Activated naive CD4-positive, alpha-beta T cell treated with anti-CD3 and anti-CD28 coated beads for 36 hours (primary cell): ENCODE measurements at places on chromosomes 2 and 18.

DNA sequence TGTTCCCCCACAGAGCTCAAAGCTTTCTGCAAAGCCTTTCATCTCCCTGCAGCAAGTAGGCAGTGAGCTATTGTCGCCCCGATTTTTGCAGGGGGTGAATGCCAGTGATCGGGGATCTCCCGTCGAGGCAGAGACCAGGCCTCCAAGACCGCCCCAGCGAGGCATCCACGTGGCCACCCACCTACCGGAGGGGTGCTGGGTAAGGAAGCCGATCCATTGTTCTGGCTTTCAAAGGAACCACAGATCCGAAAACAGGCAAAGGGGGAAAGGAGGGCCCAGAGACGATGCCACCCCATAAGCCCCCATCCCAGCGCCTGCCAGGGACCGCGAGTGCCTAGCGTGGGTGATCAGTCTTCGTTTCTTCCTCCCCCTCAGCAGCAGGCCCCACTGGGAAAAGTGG is 2.4 kb downstream of the ADRA2B start:
- no peak for DNase-seq

- no peak for DNase-seq
Measured at GRCh38 chr2:184413671-184414229, 184.6 kb upstream of the ZNF804A start.

GRCh38 chr2:62801110-62801509 is 95.6 kb downstream of the EHBP1 start:
- no peak for DNase-seq

DNA sequence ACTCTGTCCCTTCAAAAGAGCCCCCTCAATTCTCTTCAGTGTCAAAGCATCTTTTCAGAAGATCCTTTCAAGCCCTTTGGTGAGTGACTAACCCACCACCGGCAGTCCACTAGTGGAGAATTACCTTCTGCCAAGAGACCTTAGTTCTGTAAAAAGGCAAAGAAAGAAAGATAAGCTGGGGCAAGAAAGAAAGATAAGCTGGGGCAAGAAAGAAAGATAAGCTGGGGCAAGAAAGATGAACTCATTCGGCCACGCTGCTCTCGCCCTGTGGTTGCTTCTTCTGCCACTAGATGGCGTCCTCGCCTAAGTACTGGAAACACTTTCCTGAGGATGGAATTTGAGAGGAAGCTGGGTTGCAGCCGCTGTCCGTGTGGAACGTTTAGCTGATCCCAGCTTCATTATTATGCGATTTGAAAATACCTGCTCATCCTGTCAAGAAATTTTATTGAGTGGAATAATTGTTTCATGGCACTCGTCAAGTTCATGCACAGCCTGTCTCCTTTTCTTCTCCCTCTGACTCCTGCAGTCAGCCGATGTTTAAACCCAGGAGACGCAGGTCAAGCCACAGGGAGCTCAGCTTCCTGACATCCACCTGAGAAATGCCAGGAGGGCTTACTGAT is 17.3 kb upstream of the ANXA4 start:
- peak; percentile 95 for DNase-seq

DNA sequence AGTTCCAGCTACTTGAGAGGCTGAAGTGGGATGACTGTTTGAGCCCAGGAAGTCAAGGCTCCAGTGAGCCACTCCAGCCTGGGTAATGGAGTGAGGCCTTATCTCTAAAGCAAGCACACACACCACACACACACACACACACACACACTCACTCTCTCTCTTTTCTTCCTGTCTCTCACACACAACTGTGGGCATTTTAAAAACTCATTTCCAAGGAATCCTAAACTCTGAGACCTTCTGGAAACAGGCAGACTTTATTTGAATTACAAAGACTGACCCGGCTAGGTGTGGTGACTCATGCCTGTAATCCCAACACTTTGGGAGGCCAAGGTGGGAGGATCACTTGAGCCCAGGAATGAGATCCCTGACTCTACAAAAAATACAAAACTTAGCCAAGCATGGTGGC is 21.3 kb downstream of the WDSUB1 start:
- no peak for DNase-seq

GRCh38 chr2:216741223-216741593 is 45.9 kb upstream of the IGFBP5 start:
- DNase-seq, result no peak

DNA sequence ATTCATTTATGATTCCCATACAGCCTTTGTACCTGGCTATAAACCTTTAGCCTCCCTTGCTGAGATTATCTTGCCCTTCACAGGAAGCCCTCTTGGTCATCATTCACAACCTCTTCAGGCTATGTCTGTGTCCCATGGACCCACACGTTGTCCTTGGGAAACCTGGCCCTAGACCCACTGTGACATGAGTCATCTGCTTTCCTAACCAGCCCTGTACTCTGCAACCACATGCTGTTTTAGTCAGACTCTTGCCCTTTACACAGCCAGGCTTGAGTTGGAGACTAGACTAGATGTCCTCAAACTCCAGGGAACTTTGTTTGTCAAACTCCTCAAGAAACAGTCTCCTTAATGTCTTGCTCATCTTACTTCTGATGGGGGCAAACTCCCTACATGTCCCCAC is 229.3 kb upstream of the ZSWIM2 start:
- DNase-seq, result no peak

- DNase-seq, result no peak
Measured at GRCh38 chr2:143705108-143705707, 576.0 kb downstream of the ARHGAP15 start.

DNA sequence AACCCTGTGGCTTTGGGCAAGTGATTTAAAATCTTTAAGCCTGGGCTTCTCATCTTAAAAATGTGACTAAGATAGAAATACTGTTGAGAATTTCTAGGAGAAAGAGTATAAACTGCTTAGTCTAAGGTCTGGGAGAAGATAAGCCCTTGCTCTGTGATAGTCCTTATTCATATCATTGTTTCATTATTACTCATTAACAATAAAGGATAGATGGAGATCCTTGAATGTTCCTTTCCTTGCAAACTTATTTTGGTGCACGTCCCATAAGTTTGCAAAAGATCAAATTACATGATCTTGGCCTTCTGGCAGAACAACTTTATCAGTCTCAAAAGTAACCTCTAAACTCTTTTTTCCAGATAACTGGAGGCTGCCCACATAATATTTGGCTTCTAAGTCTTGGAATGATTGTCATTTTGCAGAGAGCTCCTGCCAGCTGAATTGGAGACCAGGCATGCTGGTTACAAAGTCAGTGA is 138.3 kb downstream of the FAM124B start:
- no peak for DNase-seq

DNA sequence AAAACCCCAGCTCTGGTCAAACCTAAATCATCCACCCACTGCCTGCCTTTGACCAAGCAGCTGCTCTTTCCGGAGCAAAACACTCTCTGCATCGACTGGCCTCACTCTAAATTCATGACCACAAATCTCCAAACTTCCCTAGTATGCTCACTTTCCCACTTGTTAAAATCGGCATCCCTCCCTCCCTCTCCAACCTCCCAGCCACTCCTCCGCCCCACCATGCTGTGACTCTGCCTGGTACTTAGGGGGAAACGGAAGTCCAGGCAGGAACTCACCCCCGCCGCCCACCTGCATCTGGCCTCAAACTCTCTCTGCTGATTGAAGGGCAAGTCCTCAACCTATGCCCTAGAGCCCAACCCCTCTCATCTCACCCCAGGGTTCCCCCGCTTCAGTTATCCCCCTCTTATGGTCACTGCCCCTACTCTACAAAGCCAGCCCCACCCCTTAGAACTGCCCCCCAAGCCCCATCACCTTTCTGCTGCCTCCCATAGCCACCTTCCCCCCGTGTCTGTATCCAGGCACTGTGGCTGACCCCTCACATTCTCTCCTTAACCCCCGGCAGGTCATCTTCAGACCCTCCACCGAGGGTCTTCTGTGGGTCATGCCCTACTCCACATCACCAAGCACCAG is 3.8 kb upstream of the ADRA2B start:
- no peak for DNase-seq

DNA sequence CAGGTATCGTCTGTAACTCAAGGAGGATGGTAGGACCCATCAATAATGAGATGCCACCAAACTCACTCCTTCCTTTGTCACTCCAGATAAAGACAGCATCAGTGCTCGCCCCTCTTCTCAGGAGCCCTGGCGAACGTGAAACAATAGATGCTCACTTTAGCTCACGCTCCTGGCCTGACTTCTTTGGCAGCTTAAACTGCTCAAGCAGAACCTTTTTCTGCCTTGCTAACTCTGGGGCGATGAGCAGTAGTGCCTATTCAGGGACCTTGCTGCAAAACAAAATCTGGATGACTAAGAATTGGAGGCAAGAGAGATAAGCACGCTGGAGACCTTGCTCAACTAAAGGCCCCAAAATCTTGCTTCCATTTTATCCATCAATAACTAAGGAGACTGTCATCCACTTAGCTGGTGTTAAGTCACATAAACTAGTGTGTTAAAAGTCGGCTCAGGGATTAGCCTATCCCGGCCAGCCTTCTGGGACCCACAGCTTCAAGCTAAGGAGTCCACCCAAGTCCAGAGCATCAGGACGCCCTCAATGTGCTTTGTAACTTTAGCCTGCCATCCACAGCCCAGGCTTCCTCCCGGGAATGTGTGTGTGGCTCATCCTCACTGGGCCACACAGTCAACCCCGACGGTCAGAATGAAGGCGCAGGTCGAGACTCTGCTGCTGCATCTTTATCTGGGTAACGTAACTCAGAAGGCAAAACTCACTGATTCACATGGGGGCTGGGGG is 38.9 kb downstream of the ZNF516 start:
- DNase-seq, result no peak

DNA sequence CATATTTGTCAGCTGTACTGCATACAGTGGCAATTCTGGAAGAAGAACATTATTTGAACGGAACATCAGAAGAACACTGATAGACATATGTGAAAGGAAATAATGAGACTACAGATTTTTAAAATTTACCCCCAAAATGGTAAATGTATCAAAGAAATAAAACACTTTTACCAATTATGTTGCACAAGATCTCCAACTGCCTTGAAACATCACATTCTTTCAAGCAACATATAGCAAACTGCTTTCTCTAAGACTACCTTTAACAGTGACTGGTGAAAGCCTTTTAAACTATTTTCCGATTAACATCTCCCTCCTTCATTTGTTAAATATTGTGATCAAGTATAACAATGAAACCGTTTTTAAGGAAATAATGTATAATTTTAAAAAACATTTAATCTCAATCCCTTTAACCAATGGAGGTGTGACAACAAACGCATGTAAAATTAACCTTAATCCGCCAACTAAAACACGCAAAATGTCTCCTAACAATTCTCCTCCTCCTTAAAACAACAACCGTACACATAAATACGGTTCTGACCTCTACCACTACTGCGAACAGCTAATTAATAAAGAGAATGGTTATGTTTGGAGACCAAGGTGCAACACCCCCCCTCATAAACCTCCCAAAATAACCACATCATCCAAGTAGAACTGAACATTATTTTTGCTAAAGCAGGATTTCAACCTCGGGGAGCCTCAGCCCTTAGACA is 2.4 kb downstream of the FBXO11 start:
- DNase-seq, result no peak

DNA sequence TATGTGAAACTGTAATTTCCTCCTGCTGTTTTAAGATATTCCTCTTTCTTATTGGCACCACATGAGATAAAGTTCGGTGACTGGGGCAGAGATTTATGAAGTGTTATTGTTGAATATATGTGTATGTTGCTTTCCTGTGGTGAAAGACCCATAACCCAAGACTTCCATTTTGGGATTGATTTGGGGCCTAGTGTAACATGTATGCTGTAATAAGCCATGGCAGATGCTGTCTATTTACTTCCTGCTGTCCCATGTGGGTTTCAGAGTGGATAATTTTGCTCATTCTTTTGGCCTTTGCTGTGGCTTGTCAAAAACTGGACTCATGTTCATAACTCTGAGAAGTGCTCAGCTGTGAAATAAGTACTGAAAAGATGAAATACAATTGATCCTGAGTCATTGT is 10.8 kb upstream of the MYO1B start:
- no peak for DNase-seq

DNA sequence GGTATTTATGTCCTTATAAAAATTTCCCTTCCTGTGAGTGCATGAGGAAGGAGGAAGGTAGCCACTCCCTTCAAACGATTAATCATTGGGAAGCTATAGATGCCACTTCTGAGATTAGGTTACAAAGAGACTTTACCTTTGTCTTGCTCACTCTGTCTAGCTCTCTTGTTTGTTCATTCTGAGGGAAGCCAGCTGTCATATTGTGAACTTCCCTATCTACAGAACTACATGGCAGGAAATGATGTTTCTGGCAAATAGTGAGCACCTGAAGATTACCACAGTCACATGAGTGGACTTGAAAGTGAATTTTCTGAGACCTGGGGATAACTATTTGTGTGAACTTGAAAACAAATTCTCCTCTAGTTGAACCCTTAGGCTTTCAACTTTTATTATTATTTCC is 776.8 kb downstream of the CCDC85A start:
- DNase-seq, result no peak

DNA sequence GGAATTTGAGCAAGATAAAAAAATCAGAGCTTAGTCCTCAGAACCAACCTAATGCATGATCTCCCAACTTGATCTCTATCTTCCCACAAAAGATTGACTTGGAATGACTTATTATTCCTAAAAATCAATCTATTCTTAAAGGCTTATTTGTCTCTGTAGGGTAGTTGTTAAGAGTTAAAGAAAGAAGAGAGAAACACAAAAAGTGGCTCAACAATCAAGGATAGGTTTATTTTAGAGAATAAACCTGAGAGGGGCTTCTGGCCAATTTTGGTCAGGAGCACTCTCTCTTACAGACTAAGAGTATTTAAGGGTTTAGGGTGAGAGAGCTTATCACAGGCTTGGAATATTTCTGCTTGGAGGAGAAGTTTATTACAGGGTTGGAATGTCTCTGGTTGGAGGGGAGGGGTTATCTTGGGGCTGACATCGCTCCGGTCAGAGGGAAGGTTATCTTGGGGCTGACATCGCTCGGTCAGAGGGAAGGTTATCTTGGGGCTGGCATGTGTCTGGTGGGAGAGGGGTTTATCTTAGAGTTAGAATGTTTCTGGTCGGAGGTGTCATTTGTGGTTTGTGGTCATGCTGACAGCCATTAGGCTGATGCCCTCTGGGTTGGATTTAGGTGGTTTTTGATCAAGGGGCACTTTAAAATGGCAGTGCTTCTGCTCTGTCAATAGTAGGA is 2.4 kb upstream of the MFF start:
- DNase-seq, result no peak

- DNase-seq, result no peak
Measured at GRCh38 chr2:48712151-48712550, 43.4 kb downstream of the LHCGR start.

DNA sequence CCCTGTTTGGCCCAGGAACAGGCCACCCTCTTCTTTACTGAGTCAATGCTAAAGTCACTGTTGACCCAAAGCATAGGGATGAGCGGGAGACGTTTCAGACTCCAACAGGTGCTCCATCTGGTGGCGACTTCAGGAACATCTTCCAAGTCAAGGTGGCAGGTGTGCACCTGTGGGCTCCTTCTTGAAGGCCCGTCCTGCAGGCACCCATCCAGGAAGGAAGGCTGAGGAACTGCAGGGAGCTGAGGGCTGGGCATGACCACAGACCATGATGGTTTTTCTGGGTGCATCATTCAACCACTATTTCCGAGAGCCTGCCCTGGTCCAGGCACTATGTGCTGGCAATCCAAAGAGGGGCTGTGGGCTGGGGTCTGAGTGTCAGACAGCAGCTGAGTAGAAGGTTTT is 142.8 kb downstream of the NDUFA10 start:
- DNase-seq, result peak; percentile 77
